SJSA1 (cell line): ENCODE measurements at places on chromosomes 1 and 21.
A peak's percentile ranks its signal among the peaks of the same experiment; 100 is the strongest.

DNA sequence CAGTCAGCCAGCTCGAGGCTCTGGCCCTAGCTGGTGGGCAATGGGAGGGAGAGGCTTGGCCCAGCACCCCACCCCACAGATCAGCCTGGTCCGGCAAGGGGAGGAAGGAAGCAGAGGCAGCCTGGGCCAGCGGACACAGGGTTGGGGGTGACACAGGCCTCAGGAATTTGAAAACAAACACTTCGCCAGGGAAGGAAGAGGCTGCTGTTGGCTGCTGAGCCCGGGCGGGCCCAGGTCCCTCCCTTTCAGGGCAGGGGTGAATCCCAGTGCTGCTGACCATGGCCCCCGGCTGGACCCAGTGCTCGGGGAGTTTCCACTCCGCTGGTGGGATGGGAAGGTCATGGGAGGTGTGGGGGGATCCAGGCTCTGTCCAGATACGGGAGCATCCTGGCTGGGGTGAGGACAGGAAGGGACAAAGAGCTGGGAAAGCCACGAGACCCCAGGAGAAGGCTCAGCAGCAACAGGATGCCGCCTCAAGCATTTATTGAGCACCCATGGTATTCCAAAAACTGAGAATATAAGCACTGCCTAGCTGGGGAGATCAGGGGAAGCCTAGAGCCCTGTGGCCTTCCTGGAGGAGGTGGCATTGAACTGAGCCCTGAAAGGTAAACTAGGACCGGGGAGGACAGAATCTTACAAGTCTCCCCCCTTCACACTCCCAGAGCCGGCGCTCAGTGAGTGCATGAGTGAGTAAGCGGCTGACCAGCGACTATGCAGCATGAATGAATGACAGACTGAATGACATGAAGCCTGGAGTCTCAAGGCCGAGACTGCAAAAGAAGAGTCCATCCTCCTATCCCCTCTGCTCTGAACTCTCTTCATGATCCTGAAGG, 26.2 kb upstream of the EPHA2 start:
- DNase-seq: peak; percentile 96

DNA sequence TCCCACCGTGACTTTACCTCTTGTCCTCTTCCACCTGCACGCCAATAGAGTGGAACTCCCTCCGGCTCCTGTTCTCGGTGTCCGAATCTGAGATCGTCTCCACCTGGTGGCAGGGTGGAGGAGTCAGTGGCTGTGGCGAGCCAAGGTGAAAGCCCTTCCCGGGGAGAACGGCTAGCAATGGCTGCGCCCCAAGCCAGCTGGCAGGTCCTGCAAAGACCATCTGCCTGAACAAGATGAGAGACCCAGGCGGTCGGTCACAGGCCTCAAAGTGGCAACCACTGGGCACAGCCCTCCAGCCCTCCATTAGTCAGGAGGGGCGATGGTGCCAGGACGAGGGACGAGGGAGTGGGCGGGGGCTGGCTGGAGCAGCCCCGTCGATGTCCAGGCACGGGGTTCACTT, 25.4 kb upstream of the SMIM12 start:
- DNase-seq: no peak

GRCh38 chr1:77014073-77014788, 147.0 kb downstream of the ST6GALNAC5 start:
- no peak for DNase-seq

GRCh38 chr1:185894791-185895190, 160.6 kb downstream of the HMCN1 start:
- no peak for DNase-seq

GRCh38 chr21:29582855-29583254, 284.1 kb downstream of the BACH1 start:
- no peak for DNase-seq

GRCh38 chr1:216887032-216887431, 163.8 kb upstream of the ESRRG start:
- no peak for DNase-seq

DNA sequence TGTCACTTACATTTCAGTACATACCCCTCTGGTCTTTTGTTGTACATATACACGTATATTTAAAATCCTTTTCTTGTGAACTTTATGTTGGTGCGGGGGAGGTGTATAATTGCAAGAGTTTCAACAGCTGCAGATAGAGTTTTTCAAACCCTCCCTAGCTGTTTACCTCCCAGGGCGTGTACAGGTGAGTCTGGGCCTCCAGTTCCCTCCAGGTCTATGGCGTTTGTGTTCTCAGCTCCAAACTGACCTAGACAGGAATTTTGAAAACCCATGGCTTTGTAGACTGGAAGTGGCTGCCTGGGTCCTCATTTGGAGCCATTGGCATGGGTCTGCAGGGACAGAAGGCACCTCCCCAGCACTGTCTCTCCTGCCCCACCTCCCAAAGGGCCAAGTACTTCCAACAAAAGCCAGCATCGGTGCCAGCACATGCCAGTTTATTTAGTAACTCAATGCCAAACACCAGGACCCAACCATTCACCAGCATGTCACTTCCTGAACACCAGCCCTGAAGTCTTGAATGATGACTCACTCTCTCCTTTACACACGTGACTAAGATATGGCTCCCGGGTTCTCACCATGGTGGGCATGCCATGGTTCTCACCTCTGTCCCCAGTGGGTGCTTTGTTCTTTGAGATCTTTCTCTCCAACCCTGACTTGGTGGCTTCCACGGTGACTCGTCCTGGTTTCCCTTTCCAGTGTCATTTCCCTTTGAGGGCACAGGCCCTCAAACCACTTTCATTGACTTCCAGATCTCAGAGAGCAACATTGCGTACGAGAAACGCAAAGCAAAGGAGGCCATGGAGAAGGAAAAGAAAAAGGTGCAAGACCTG, 57.3 kb upstream of the EFHD2 start:
- peak; percentile 90 for DNase-seq

DNA sequence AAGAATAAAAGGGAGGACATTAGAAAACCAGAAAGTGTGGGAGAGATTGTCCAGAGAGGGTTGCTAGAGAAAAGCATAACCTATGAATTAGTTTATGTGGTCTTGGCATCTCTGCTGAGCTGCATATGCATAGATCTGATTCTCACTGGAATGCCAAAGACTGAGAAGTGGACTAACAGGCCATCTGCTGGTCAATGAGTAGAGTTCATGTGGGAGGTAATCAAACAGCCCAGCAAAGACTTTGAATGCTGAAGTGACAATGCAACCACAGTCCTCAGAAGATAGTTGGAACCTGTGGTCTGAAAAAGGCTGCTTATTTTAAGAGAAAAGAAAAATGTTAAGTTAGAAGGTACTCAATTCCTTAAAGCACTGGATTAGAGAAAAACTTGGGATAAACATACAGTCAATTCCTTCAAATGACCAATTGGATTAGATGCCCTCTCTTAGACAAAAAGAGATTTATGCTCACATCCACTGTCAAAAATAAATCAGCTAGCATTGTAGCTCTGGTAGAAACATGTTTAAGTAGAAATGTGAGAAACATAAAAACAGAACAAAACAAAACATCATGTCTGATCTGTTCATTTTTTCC, 382.8 kb downstream of the AMY1C start:
- DNase-seq: peak; percentile 21

DNA sequence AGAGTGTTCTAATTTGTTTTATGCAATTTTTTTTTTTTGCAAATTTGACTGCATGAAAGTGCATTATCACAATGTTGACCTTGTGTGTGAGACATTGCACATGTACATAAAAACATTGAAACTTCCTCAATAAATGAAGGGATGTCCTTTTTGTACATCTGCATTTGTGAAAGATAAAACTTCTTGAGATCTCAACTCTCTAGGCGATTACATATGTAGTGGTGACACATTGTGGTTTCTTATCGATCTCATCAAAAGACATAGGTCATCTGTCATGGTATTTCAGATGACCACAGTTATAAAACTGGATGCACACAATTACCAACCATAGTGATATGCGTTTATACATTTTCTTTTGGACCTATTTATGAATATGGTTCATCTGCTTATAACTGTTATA, 35.6 kb upstream of the C21orf91 start:
- DNase-seq: no peak

- no peak for DNase-seq
Observed at GRCh38 chr1:21392587-21393263, 47.2 kb upstream of the NBPF3 start.

DNA sequence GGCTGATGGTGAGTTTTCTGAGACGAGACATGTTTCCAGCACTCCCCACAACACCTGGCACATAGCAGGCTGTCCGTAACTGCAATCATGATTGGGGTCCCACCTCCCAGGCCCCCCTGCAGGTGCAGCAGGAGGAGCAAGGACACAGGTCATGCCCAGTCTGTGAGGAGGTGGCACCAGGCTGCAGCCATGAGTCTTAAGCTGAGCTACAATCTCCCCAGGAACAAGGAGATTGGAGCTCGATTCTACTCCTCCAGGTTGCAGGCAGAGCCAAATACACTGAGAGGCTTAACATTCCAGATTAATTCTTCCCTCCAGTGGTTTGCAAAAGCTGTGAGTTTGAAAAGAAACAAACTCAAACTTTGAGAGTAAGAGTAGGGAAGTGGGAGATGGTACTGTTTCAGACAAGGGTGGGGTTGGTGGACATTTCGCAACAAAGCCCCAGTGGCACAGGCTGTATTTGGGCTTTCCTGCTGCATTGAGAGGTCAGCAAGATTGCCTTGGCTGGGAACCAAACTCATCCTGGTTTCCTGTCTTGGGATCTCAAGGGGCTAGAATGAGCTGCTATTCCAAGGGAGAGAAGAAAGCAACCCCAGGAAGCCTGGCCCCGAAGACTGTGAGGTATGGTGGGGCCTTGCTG, 64.8 kb upstream of the GALNT2 start:
- DNase-seq: no peak

DNA sequence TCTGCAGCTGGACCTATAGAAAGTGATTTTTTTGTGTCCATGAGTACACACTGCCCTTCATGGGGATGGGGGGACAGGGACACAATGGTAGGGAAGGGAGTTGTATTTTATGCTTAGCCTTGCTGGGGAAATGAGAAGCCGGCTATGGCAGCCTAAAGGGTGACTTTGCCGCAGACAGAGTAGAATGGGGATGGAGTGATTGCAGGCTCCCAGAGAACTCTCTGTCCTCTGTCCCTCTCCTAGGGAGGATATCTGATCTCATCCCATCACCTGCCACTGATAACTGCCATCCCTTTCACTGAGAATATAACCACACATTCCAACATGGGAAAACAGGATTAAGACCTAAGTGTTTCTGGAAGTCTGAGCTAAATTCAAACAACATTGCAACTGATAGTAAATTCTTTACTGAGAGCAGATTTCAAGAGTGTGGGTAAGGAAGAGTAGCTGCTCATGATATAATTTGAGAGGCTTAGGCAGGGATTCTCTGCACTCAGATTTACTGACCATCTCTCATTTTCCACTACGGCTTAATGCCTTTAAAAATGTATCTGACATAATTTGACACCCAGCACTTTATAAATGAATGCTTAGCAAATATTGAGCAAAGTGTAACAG, 13.9 kb downstream of the SH2D1B start:
- no peak for DNase-seq

DNA sequence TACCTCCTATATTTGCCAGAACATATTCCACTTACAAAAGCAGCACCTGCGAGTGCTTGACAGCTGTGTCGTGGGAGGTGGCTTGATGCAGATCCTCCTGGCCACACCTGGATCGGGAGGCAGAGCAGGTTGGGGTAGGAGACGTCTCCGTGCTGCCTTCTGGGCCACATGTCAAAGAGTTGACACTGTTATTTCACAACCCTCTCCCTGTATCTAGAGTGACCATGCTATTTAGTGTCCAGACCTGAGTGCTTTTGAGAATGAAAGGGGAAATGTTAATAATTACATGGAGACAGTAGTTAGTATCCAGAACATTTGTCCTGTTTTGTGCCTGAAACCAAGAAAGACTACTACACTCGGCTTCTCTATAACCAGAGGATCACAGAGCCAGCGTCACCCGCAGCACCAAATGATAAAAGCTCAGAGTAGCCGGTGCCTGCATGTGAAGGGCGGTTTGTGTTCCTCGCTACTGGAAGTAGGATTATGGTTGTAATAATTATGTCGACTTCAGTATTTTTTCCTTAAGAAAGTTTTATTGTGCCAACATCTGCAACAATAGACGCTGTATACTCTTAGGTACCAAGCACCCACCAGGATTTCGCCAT, 77.1 kb downstream of the GALNT2 start:
- no peak for DNase-seq

GRCh38 chr1:220841293-220841692, 38.0 kb upstream of the HLX start:
- DNase-seq: no peak

GRCh38 chr1:35279555-35279904, 11.0 kb downstream of the ZMYM4 start:
- no peak for DNase-seq

DNA sequence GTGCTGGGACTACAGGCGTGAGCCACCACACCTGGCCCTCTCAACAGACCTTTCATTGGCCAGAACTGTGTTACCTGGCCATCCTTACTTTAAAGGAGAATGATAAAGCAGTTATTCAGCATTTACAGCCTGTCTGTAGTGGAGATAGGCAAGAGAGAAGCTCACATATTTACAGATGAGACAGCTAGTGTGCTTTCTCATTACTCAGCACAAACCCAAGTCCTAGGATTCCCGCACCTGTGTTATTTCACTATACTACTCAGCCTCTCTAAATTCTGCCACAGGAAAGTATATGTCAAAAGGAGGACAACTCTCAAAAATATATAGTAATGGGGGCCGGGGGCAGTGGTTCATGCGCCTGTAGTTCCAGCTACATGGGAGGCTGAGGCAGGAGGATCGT, 15.9 kb upstream of the MYOC start:
- DNase-seq: no peak

DNA sequence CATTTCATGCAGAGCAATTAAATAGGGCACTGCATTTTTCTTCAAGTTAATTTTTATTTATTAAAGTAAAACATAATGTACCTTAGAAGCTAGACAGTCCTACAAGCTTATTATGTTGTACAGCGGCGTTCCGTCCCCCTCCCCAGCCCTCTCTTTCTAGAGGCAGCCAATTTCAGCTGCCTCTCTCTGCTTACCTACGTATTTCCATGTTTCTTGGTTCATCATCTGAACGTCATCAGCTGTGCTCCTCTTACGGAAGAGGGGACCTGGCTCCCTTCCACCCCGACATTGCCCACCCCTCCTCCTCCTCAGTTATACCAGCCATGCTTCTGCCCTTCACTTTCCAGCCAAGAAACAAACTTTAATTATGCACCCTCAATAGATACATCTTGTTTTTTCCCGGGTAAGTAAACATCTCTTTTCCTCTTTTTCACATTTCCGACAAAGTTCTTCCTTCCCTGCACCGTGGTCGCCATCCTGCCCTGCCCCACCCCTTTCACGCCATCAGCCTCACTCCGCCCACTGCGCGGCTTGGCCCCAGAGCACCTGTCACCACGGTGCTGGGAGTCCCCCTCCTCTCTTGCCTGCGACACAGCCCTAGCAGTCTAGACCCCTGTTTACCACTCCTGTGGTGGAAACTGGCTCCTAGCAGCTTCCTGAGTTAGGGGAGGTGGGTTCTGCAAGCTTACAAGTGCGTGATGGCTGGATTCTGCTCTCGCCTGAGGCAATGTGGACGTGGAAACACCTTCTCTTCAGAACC, 57.9 kb downstream of the SLC37A1 start:
- peak; percentile 36 for DNase-seq

GRCh38 chr1:175808573-175808972, 65.2 kb upstream of the TNR start:
- DNase-seq: no peak

- DNase-seq: no peak
Observed at GRCh38 chr1:94100785-94101612, 19.9 kb downstream of the ABCA4 start.

- DNase-seq: no peak
Observed at GRCh38 chr1:69082312-69082711, 485.4 kb upstream of the LRRC7 start.
